ENCODE measurements at places on chromosomes 4 and X.

- no peak for DNase-seq
Measured at GRCh38 chr4:158203436-158203835, 6.8 kb upstream of the TMEM144 start.

GRCh38 chr4:42152507-42153504, at the start of gene BEND4:
Gene BEND4, minus strand, starts transcription at chr4:42152655. Its CDS starts 512 bp downstream, at chr4:42152143.
- no peak for DNase-seq

- DNase-seq = peak; percentile 29
Measured at GRCh38 chrX:69285881-69286564, 120.8 kb upstream of the PJA1 start.

DNA sequence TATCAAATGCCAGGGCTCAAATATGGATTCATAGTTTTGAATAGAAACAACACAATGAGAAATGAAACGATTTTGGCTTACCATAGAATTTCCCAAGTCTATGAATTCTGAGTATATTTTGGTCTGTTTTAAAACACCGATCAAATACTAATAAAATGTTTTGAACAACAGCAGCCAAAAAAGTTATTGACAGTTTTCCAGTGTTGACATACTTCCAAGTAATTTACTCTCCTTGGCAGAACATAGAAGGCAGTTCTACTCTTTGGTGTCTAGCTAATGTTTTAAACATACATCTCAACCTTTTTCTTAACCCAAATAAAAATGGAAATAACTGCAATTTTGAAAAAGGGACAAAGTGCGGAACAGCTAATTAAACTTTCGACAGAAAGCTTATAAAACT, 1419.8 kb downstream of the ADGRL3 start:
- DNase-seq = no peak

DNA sequence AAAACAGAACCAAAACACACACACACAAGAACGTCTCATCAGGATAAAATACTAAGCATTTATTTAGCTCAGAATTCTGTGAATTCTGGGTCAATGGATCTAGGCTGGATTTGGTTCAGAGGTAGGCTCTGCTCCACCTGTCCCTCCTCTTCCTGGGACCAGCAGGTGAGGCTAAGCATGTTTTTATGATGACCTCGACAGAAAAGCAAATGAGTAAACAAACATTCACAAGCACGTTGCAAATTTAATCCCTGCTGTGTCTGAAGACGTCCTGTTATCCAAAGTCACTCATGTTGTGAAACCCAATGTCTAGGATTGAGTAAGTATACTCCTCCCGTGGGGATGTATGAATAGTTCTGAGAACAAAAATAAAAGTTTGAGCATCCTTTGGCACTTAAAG, 371.4 kb upstream of the TECRL start:
- no peak for DNase-seq

GRCh38 chr4:147891476-147892115, 159.7 kb downstream of the ARHGAP10 start:
- DNase-seq = no peak

DNA sequence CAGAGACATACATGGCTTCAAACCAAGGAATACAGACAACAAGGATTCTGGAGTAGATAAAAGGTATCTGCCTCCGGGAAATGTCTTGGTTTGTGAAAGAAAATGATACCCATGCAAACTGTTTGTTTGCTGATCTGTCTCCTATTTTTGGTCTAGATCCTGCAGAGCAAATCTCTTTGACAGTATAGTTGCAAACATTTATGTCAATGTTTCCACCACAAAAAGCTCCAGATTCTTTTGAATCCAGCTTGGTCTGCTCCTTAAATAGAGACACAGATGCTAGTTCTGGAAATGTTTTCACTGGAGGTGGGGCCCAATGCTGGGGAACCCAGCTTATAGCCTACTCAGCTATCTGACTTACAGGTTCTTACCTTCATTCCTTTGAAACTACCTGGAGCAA, 119.7 kb downstream of the ATG4A start:
- no peak for DNase-seq

- no peak for DNase-seq
Measured at GRCh38 chrX:150690126-150690525, 3.1 kb upstream of the MTMR1 start.

DNA sequence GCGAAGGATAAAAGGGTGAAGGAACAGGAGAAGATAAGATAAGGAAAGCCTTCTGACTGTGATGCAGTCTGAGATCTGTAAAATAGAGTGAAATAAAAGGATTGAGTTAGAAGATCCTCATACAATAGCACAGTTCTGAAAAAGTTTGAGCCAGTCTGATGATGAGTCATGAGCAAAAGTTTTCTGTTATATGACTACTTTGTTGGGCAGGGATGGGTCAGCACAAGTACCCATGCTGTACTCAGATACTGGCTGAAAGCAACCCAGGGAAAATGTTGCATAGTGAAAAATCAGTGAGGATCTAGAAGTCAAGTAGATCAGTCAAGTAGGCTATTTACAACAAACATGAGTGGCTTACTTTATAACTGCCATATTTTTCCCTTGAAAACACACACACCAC, 253.5 kb downstream of the PCDH10 start:
- DNase-seq = no peak

DNA sequence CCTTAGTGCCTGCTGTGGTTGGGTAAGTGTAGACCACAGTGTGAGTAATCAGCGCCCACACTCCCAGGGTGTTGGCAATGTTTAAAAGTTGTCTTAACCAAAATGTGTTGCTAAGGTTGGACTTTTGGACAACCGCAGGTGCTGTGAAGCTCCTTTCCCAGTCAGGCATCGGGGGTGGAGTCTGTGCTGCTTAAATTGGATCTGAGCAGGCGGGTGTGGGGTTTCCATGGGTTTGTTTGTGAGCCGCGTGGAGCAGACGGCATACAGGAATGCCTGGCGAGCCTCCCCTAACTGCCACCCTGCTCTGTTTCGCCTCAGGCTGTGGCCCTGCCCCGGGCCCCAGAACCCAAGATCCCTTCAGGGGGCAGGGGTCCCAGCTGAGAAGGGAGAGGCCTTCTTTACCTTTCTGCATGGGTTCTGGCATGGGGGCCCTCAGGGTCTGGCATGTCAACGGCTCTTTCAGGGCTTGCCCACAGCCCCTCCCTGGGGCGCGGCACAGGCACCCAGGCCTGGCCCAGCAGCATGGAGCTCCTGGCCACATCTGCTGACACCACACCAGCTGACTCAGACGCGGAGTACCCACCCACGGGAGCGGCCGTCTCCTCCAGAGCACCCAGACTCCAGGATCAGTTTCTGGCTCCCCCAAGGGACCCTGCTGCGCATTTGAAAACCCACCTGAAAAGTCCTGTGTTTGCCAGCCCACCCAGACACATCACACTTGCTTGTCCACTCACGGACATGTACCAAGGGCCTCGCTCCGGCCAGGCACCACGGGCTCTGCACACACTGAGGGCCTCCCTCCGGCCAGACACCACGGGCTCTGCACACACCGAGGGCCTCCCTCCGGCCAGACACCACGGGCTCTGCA, 5.1 kb upstream of the SPON2 start:
- DNase-seq = no peak

GRCh38 chrX:71173440-71173839, 28.8 kb downstream of the NLGN3 start:
- DNase-seq = no peak

DNA sequence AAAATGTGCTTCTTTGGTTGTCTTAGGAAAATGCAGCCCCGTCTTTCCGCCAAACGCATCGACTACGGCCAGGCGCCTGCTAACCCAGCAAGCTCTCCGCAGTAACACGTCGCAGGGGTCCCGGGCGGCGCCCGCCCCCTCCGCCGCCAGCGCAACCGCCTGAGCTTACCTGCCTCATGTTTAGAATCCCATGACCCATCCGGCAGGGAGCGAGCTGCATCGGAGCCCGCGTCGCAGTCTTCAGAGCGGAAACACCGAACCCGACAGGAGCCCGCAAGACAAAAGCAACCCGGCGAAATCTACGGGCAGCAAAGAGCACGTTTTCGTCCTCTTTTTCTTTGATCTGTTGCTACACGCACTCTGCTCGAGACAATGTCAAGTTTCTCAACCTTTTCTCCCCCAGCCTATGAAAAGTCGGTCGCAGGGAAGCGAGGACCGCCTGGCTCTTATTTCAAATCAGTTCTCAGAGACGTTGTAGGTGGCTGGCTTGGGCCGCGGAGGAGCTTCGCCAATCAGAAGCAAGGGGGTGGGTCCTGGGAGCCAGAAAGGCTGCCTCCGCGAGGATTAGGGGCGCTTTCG, at the start of gene MID1:
Gene MID1, minus strand, starts transcription at position 465 of the 579 bp plus-strand sequence. CDS start 53,038 bp downstream, outside the sequence.
- DNase-seq = no peak

DNA sequence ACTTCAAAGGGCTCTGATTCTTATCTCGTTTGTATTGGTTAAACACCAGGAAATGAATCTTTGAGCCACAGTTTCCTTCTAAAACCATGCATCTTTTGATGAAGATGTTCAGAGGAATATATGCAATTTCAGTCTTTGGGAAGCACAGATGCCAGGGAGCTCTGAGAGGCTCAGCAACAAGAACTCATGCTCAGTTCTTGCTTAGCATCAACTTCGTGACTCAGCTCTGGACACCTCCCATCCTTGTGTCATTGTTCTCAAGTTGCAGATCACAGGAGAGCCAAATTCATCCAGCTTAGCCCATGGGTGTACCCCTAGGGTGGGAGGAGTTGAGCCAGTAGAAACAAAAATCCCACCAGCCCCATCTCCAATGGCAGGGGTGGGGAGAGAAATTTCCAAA, 219.6 kb upstream of the MAOA start:
- DNase-seq = no peak

DNA sequence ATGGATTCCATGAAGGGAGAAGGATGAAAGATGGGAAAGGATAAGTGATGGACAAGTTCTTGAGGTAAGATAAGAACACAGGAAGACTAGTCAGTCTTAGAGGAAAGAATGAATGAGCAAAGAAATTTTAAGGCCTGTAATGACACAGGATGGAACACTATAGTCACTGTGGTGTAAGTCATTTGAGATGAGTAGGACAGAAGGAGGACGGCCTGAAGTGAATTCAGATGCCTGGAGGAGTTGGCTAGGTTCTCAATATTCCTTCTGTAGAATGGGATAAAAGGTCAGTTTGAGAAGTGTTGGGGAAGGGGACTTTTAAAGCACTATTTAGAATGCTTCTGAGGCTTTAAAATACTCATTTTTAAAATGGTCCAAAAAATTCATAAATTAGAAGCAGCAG, 3.9 kb downstream of the MSMO1 start:
- no peak for DNase-seq

DNA sequence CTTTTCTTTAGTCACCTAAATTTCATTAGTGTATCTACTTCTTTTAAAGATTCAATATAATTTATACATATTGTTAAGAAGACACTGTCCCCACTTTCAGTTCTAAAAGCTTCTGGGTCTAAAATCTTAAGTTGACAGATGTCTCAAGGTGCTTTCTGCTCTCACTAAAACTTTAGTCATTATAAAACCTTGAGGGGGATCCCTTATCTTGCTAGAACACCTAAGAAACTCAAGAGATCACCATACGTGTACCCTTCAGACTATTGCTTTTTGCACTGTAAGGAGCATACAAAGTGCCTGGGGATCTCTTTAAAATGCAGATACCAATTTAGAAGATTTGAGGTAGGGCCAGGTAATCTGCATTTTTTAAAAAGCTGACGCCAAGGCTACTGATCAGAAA, 30.1 kb downstream of the CYBB start:
- no peak for DNase-seq

- no peak for DNase-seq
Measured at GRCh38 chrX:39560271-39560670, 537.5 kb downstream of the BCOR start.

DNA sequence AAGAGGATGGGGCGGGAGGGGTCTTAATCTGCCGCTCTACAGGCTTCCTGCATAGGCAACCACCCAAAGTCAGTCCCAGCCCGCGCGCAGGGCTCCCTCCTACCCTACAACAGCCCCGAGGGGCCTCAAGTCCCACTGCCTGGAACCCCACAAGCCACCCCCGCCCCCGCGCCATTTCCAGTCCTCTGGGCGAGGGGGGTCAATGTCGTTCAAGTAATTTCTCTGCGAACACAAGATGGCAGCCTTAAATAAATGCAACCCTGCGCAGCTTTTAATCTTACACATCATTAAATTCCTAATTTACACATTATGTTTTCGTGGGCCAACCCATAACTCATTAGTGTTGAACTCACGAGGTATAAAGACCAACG, 92.9 kb downstream of the BCOR start:
- no peak for DNase-seq

DNA sequence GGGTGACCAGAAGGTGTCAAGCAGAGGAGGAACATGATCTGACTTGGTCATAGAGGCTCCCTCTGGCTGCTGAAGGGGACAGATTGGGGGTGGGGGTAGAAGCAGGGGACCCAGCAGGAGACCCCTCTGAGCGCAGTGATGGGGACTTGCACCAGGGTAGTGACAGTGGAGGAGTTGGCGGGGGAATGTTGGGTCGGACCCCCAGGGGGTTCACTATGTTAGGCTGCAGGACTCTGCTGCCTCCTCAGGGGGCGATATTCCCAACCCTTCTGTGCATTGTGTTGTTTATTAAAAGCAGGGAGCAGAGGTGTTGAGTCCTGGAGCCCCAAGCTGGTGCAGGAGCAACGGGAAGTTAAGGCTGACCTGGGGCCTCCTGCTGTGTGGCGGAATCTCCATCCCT, 8.8 kb downstream of the WDR13 start:
- DNase-seq = no peak

- DNase-seq = no peak
Measured at GRCh38 chr4:89009115-89009514, 47.9 kb downstream of the FAM13A start.

Measured in stimulated activated CD8-positive, alpha-beta memory T cell treated with anti-CD3 and anti-CD28 coated beads, Interleukin-2, amount 100 ng/mL, for 48 hours (primary cell).